ENCODE measurements at places on chromosomes 3 and 15.

- no peaks in the 10 kb centered on the region for H3K27me3 ChIP-seq
- no peak overlapping the region for H3K4me3 ChIP-seq
- H3K27ac ChIP-seq = no peak overlapping the region
- no peaks in the 10 kb centered on the region for H3K4me1 ChIP-seq
- no peak for DNase-seq
- no peaks in the 10 kb centered on the region for H3K36me3 ChIP-seq
Observed at GRCh38 chr3:126618021-126618420, 36.9 kb downstream of the TXNRD3 start.

DNA sequence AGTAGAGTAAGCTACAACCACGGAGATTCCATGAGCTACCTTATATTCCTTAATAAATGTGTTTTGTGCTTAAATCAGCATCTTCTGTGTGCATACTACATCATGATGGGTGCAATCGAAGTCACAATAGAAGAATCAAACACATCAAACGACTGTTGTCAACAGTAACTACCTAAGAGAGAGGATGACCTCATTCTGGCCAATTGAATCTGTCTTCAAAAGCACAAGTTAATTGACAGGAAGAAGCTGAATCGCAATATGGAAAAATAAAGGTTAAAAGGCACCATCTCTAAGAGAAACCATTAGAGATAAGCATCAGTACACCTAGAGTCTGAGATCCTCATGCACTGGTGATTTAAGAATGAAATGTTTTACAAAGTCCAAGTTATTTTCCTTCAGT, 39.0 kb downstream of the CD200R1L start:
- H3K4me1 ChIP-seq = no peaks in the 10 kb centered on the region
- H3K36me3 ChIP-seq = no peaks in the 10 kb centered on the region
- H3K27me3 ChIP-seq = no peaks in the 10 kb centered on the region
- H3K4me3 ChIP-seq = no peak overlapping the region
- no peak for DNase-seq
- H3K27ac ChIP-seq = no peak overlapping the region

DNA sequence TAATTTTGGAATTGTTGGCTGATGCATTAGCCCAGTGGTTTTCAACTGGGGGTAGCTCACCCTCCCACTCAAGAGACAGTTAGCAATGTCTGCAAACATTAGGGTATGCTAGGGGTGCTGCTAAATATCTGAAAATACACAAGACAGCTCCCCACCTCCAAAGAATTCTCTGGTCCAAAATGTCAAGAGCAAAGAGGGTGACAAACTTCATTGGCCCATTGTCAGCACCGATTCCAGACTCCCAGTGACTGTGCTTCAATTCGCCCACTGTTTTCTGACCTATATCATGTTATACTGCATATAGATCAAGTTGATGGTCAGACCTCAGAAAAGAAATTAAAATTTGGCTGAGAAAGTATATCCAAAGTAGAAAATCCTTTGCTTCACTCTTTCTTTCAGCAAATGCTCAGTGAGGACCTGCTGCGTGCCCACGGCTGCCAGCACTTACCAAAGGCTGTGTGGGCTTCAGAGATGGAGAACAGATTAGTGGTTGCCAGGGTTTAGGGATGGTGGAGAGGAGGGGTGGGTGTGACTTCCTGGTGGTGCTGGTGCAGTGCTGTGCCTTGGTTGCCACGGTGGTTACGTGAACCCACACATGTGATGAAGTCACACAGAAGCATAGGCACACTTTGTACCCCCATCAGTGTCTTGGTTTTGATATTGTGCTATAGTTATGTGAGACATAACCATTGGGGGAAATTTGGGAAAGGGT, 204.0 kb downstream of the PLCL2 start:
- H3K36me3 ChIP-seq = no peaks in the 10 kb centered on the region
- no peaks in the 10 kb centered on the region for H3K4me1 ChIP-seq
- H3K27ac ChIP-seq = no peak overlapping the region
- DNase-seq = no peak

DNA sequence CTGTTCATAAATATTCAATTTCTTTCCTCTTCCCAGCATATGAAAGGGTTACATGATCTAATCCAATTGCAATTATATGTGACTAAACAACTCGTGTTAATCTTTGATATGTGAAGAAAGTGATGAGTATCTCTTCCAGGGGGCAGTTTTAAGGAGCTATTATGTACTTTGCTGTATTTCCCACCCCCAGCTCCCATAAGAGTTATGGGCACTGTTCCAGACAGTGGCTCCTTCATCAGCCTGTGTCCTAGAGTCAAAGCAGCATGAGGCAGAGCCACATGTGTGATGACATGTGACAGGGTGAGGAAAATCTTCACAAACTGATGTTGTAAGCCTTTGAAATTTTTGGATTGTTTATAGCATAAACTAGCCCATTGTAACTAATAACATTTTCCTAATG, 315.4 kb downstream of the DIPK2A start:
- DNase-seq = no peak
- H3K4me1 ChIP-seq = no peaks in the 10 kb centered on the region
- H3K27me3 ChIP-seq = no peaks in the 10 kb centered on the region
- H3K27ac ChIP-seq = no peak overlapping the region
- no peak overlapping the region for H3K4me3 ChIP-seq

GRCh38 chr15:79492065-79492464, 59.9 kb downstream of the MINAR1 start:
- H3K27me3 ChIP-seq = no peaks in the 10 kb centered on the region
- no peak for DNase-seq
- no peaks in the 10 kb centered on the region for H3K4me1 ChIP-seq
- H3K4me3 ChIP-seq = no peak overlapping the region

- H3K27ac ChIP-seq = no peak overlapping the region
- no peaks in the 10 kb centered on the region for H3K27me3 ChIP-seq
- DNase-seq = no peak
- H3K4me1 ChIP-seq = no peaks in the 10 kb centered on the region
Observed at GRCh38 chr15:76815421-76815820, 89.7 kb downstream of the SCAPER start.

DNA sequence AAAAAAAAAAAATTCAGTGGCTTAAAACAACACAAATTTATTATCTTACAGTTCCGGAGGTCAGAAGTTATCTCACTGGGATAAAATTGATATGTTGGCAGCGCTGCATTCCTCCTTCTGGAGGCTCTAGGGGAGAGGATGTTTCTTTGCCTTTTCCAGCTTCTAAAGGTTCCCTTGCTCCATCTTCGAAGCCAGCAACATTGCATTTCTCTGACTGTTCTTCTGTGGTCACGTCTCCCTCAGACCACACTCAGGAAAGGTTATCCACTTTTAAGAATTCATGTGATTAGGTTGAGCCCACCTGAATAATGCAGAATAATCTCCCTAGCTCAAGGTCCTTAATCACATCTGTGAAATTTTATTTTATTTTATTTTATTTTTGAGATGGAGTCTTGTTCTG, 23.4 kb upstream of the ACAP2 start:
- DNase-seq = no peak
- no peaks in the 10 kb centered on the region for H3K36me3 ChIP-seq
- H3K4me3 ChIP-seq = no peak overlapping the region
- H3K27ac ChIP-seq = no peak overlapping the region
- H3K4me1 ChIP-seq = peaks cover 3% of the 10 kb centered on the region

DNA sequence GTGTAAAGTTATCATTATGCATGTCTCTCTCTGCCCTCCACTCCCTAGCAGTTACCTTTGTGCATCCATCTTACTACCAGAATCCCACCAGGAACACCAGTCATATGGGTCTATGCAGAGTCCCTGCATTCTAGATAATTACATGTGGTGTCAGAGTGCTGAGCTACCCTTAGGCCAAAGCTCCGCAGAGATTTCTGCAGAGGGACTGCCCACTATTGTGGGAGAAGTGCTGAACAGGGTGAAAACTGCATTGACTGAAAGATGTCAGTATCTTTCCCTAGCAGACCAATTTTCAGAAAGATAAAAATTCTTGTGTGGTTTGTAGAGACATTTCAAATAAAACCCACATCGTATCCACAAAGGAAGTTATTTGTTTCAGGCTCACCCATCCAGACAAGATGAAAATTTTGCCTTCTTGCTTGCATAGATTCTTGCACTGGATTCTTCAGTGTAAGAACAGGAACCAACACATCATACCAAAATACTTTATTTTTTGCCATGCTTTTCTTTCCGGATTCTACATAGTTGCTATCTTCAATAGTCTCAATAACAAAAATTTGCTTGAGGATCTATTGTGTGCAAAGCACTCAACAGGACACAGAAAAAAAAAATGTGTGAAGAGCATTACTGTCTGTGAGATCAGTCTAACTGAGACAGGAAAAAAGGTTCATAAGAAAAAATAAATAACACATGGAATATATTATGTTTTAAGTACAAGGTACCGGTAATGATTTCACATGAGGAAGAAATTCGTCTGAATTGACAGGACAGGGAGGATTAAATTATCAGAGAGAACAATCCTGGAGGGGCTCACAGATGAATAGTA, 32.0 kb upstream of the CCDC80 start:
- no peaks in the 10 kb centered on the region for H3K27me3 ChIP-seq
- no peak overlapping the region for H3K27ac ChIP-seq
- H3K36me3 ChIP-seq = no peaks in the 10 kb centered on the region
- H3K4me1 ChIP-seq = peaks cover 8% of the 10 kb centered on the region
- H3K4me3 ChIP-seq = no peak overlapping the region

DNA sequence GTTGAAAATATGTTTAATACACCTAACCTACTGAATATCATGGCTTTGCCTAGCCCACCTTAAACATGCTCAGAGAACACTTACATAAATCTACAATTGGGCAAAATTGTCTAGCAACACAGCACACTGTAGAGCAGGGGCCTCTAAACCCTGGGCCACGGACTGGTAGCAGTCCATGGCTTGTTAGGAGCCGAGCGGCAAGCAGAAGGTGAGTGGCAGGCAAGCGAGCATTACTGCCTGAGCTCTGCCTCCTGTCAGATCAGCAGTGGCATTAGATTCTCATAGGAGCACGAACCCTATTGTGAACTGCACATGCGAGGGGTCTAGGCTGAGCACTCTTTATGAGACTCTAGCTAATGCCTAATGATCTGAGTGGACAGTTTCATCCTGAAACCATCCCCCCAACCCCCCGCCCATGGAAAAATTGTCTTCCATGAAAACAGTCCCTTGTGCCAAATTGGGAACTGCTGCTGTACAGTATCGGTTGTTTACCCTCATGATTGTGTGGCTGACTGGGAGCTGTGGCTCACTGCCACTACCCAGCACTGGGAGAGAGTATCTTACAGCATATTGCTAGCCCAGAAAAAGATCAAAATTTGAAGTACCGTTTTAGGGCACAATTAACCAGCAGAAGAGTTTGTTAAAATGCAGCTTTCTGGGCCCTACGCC, 26.1 kb downstream of the CMSS1 start:
- DNase-seq = no peak
- H3K4me1 ChIP-seq = peaks cover 32% of the 10 kb centered on the region
- H3K4me3 ChIP-seq = no peak overlapping the region
- H3K27me3 ChIP-seq = no peaks in the 10 kb centered on the region
- no peaks in the 10 kb centered on the region for H3K36me3 ChIP-seq
- no peak overlapping the region for H3K27ac ChIP-seq

- no peaks in the 10 kb centered on the region for H3K27me3 ChIP-seq
- H3K4me3 ChIP-seq = no peak overlapping the region
- DNase-seq = no peak
- H3K36me3 ChIP-seq = no peaks in the 10 kb centered on the region
- H3K4me1 ChIP-seq = no peaks in the 10 kb centered on the region
Observed at GRCh38 chr3:135440746-135441145, 524.8 kb upstream of the PPP2R3A start.

- H3K4me1 ChIP-seq = peaks cover 25% of the 10 kb centered on the region
- no peaks in the 10 kb centered on the region for H3K27me3 ChIP-seq
- no peak for DNase-seq
Observed at GRCh38 chr3:49415931-49416601, 3.8 kb downstream of the TCTA start.

GRCh38 chr3:63967675-63968611, 55.4 kb downstream of the PSMD6 start:
- no peak overlapping the region for H3K27ac ChIP-seq
- DNase-seq = no peak
- no peaks in the 10 kb centered on the region for H3K36me3 ChIP-seq
- H3K4me1 ChIP-seq = peaks cover 45% of the 10 kb centered on the region
- H3K4me3 ChIP-seq = no peak overlapping the region

GRCh38 chr3:23938688-23939087, 6.4 kb upstream of the NR1D2 start:
- H3K36me3 ChIP-seq = no peaks in the 10 kb centered on the region
- no peaks in the 10 kb centered on the region for H3K27me3 ChIP-seq
- no peak for DNase-seq
- H3K4me1 ChIP-seq = no peaks in the 10 kb centered on the region
- H3K27ac ChIP-seq = no peak overlapping the region
- no peak overlapping the region for H3K4me3 ChIP-seq

GRCh38 chr15:66570327-66570726, 4.5 kb upstream of the LCTL start:
- no peak overlapping the region for H3K27ac ChIP-seq
- H3K27me3 ChIP-seq = no peaks in the 10 kb centered on the region
- DNase-seq = no peak
- peaks cover 3% of the 10 kb centered on the region for H3K4me1 ChIP-seq
- H3K4me3 ChIP-seq = no peak overlapping the region

DNA sequence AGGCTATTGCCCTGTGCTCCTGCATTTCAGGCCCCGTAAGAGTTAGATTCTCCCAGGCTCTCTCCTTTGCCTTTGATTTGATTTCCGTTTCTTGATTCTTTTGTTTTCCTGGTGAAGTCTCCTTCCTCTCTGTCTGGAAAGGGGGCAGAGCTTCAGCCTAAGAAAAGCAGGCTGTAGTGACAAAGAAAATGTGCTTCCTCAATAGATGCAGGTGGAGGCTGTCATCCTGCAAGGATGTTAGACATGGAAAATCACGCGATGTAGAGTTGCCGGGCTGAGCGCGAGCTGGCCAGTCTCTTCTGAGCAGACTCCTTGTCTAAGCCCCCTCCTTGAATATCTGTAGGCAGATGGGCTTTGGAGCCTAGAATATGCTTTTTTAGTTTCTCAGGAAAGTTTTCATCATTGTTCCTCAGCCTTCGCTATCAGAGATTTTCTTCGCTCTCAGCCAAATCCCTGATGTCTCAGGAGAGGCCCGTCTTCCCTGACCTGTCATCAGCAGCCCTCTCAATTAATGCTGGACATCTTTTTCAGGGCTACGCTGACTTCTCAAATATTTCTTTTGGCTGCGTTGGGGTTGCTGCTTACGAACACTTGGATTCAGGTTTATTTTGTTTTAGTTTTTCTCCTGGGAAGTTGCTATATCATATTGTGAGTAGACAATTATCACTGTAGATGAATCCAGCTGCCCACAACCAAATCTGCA, 163.6 kb downstream of the ITPR1 start:
- H3K4me1 ChIP-seq = no peaks in the 10 kb centered on the region
- DNase-seq = no peak

DNA sequence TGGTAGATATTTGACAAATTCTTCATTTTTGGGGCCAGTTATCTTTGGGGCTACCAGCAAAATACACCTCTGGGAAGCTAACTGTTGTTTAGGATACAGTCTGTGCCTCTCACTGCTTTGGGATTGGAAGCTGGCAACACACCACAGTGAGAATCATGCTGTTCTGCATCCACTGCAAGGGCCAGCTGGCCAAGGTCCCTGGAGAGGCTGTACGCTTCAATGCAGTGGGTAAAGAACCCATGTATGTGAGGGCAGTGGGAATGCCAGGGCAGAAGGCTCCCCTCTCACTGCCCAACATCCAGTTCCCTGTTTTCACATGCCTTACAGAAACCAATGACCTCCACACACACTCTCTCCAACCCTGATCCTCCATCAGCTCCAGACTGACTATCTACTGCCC, 20.1 kb downstream of the ZDHHC3 start:
- no peak overlapping the region for H3K27ac ChIP-seq
- no peaks in the 10 kb centered on the region for H3K27me3 ChIP-seq
- no peaks in the 10 kb centered on the region for H3K4me1 ChIP-seq
